Vagina (tissue), 2 donors: ENCODE measurements at places on chromosomes 13 and 19. TPM values are rescaled to one million over a fixed set of nuclear protein-coding genes. Genes with fewer than 3 reads are reported as not detected.

RNF17 gene
- not detected for total RNA-seq

LIM2 gene
- not detected for total RNA-seq

ATP7B gene
- total RNA-seq: 2.5 TPM

DOCK9 gene
- 88.4 TPM for total RNA-seq

SIPA1L3 gene
- 13.0 TPM for total RNA-seq

CYP4F3 gene
- total RNA-seq: 29.7 TPM

DNA sequence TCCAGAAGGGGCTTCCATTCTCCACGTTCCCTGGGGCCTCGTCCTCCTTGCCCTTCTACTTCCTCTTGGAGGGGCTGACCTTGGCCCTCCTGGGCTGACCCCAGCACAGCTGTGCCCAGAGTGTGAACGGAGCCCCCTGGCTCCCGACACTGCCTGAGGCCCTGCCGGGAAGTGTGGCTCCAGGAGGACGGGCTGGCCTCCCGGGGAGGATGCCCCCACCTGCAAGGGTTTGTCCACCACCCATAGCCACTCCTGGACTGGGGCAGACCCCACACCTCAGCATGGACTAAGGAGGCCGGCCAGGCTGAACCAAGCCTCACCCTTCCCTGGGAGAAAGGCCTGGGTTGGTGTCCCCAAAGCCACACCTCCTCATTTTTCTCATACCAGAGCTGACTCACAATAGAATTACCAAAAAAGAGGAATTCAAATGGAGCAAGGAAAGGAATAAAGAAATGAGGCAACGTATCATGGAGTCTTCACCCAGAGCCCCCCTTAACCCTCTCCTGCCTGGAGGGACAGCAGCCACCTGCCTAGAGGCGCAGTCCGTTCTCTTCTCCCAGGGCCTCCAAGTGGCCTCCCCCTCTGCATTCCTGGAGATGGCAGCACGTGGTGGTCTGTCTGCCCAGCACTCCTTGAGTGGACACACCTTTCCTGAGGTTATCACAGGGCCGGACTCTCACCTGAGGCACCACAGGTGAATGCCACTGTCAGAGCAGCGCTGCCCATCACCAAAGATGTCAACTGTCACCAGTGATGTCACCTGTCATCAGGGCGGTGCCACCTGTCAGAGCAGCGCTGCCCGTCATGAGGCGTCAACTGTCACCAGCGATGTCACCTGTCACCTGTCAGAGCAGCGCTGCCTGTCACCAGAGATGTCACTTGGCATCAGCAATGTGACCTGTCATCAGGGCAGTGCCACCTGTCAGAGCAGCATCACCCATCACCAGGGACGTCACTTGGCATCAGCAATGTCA, 3.1 kb upstream of the C13orf46 start:
- DNase-seq: no peak

DNA sequence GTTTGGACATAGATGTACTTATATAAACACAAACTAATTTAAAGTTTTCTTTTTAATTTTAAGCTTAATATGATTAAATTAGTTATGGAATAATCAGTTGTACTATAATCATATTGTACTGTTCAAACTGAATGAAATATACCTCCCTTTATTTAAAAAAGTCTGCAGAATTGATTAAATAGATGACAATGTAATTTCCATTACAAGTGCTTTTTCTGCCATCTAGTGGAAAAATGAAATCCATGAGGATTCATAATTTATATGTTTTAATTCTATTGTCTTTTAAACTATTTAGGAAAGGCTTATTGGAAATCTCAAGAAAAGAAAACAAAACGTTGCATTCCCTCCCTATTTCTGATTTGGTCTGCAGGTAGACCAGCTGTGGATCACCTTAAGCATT, 30.9 kb downstream of the MZT1 start:
- no peak for DNase-seq

DNA sequence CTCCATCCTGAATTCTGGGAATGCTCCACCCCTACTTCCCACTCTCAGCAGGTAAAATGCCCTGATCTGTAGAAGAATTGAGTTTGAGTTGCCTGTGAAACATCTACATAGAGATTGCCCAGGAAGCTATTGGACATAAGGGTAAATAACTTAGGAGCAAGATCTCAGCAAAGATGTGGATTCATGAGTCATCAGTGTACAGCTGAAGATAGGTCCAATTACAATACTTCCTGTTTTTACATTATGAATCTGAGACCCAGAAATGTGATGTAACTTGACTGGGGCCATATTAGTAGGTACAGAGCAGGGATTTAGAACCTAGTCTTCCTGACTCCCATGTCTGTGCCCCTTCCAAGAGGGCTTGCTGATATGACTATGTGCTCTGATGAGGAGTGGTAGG, 79.4 kb upstream of the FNDC3A start:
- DNase-seq: no peak

GRCh38 chr13:102935896-102936321, 90.1 kb downstream of the ERCC5 start:
- DNase-seq: no peak

DNA sequence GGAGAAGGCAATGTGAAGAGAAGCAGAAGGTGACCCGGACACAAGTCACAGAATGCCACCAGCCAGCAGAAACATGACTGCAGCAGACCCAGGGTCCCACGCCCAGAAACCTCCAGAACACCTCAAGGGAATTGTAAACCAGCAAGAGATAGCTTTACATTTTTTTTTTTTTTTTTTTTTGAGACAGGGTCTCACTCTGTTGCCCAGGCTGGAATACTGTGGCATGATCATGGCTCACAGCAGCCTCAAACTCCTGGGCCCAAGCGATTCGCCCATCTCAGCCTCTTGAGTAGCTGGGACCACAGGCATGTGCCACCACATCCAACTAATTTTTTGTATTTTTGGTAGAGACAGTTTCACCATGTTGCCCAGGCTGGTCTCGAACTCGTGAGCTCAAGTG, 10.5 kb upstream of the CEACAM20 start:
- no peak for DNase-seq

GRCh38 chr13:99316224-99316623, 9.0 kb upstream of the GPR183 start:
- no peak for DNase-seq

- no peak for DNase-seq
Measured at GRCh38 chr19:38534574-38534973, 83.2 kb downstream of the MAP4K1 start.

DNA sequence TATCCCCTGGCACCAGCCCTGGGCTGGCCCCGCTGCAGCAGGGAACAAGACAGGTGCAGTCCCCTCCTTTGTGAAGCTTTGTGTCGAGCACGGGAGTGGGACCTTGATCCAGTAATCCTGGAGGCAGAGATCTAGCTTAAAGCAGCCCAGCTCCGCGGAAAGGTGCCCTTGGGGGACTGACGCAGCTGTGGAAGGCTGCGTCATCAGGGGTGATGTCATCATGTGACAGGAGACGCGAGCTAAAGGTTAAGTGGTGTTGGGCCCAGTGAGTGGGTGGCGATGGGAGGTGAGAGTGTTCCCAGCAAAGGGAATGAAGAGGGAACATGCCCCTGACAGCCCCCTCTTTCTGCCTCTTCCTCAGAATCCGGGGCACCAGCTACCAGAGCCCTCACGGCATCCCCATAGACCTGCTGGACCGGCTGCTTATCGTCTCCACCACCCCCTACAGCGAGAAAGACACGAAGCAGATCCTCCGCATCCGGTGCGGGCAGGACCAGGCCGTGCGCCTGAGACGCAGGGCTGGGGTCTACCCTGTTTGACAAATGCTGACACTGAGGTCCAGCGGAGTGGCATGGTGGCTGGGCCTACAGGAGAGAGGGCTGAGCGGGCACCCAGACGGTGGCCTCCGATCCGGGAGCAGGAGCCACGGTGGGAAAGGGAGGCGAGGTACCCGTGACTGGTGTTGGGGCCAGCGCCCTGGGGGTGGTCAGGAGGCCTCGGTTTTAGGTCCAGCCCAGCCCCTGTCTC, 2.6 kb downstream of the LHB start:
- no peak for DNase-seq

- DNase-seq: no peak
Measured at GRCh38 chr13:100542826-100543156, 45.8 kb downstream of the GGACT start.

GRCh38 chr19:31693131-31693932, 344.1 kb upstream of the TSHZ3 start:
- DNase-seq: peak; percentile 54

DNA sequence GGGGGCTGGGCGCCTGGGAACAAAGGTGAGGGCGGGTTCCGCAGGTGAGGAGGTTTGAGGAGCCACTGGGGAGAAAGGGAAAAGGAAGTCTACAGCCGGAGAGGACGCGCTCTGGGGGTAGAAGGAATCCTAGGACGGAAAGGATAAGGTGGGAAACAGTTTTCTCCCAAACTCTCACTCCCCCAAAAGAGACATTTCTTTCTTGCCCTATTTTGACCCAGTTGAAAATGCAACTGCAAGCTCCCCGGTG, 651 bp upstream of the POLR1D start:
- no peak for DNase-seq

DNA sequence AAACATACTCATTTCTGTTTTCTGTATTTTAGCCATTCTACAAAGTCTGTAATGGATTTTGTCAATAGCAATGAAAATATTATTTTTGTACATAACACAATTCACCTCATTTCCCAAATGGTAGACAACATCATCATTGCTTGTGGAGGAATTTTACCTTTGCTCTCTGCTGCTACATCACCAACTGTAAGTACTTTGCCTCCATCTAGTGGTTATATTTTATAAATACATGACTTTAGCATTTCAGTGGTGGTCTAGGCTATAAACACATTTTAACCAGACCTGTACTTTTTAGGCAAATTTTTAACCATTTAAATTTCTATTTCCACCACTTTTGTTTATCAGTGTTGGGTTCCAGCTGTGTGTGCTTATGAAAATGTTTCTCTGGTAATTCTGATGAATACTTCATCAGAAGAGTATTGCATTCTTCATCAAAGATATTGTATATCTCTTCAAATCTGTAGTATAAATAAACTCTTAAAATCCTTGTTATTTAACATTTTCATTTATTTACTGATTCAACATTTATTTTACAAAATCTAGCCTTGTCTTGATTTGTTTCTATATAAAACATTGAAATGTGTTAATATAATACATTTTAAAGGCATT, 222.4 kb downstream of the NBEA start:
- DNase-seq: no peak

GRCh38 chr13:75480671-75481175, 1.2 kb downstream of the TBC1D4 start:
- DNase-seq: no peak
